ENCODE measurements at places on chromosomes 16 and 17.
A peak's percentile ranks its signal among the peaks of the same experiment; 100 is the strongest.

- DNase-seq: no peak
These were observed 37.4 kb upstream of the IL21R start for GRCh38 chr16:27364493-27365141.

- DNase-seq: no peak
These were observed 957 bp downstream of the VPS25 start for GRCh38 chr17:42774066-42774745.

DNA sequence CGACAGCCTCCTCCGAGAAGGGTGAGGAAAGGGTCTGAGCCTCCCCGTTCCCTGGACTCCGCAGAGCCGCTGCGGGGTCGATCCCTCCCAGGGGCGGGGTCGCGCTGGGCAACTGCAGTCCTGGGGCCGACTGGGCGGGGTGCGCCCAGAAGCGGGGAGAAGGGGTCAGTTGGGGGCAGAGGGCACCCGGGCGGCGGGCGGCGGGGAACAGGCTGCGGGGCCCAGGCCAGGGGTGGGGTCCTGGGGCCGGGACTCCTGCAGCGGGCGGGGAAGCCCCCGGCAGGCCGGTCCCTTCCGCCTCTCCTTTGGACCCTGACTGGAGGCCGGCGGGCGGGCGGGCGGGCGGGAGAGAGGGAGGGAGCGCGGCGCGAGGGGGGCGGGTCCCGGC, 352 bp downstream of the GGNBP2 start:
- no peak for DNase-seq

DNA sequence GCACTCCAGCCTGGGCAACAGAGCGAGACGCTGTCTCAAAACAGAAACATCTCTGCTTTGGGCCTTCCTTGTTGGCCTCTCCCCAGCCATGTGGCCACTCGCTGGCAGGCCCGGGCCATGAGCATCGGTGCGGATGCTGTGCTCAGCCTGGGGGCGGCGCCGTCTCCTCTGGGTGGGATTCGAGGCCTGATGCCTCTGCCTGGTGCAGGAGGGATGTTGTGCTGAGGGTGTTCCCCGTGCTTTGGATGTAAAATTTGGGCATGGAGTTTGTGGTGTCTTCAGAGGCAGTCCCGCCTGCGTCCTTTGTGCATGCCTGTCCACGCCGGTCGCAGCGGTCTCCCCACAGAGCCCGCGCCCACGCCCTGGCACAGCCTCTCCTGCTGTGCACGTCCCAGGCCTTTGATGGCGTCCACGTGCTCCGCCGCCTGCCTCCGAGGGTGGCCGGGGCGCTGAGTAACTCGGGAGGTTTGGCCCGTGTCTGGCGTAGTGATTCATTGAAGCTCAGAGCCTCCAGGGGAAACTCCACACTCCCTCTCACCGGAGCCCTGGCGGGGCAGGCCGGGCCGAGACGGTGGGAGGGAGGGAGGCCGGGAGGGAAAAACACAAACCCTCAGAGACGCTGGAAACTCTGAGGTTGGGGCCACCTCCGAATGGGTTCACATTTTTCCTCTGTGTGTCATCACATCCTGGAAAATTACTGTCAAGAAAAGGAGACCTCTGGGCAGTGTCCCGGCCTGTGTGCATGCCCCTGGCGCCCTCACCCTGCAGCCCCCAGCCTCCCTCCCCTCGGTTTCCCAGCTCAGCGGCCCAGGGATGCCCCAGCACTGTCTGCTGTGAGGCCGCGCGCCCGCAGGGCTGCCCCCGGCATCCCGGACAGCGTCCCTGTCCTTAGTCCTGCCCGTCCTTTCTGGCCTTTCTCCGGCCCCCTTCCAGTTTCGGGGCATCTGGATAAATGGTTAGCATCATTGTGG, 19.0 kb downstream of the CENPX start:
- no peak for DNase-seq

- DNase-seq: peak; percentile 77
These were observed 27.3 kb upstream of the CBFA2T3 start for GRCh38 chr16:89004209-89004831.

DNA sequence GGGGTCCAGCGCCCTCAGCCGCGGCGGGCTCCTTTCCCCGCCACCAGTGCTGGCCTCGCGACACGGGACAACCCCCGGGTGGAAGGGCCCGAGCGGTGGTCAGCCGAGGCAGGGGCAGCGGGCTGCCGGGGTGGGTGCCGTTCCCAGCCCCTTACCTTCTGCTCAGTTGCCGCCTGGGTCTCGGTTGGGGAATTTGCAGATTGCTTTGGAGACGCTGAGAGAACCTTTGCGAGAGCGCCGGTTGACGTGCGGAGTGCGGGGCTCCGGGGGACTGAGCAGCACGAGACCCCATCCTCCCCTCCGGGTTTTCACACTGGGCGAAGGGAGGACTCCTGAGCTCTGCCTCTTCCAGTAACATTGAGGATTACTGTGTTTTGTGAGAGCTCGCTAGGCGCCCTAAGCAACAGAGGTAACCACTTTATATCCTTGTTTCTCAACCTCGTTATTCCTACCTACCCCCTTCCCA, 381 bp downstream of the CTNS start:
- no peak for DNase-seq

GRCh38 chr17:42361781-42362186, 26.5 kb downstream of the STAT3 start:
- DNase-seq: no peak

DNA sequence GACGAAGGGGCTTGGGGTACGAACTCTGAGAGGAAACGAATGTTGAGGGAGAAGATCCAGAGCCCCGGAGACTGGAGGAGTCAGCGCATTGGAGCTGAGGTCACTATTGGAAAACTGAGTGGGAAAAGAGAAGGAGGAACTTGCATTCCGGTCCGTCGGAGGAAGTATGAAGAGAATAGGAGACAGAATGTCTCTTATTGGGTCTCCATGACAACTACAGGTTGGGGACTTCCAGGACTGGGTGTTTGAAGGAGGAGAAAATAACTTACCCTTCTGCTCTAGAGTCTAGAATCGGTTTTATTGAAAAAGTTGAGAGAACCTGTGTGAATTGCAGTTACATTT, 537 bp downstream of the GOSR1 start:
- DNase-seq: no peak

DNA sequence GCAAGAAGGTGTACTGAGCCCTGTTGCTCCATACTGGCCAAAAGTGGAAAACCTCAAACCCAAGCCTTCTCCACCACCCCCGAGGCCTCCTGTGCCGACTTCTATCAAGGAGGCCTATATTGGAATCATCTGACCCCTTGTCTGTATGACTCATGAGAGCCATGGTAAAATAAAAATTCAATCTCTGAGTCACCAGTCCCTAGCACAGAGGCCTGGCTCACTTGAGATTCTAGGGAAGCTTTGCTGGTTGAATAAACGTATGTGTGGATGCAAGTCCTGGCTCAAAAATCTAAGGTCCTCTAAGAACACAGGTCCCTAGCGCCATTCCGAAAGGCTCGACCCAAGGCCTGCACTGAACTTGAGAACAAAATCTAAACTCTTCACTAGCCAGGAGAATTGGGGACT, 15.0 kb downstream of the NSMCE1 start:
- DNase-seq: no peak

- DNase-seq: no peak
These were observed 171.5 kb downstream of the AXIN2 start for GRCh38 chr17:65389949-65390348.

DNA sequence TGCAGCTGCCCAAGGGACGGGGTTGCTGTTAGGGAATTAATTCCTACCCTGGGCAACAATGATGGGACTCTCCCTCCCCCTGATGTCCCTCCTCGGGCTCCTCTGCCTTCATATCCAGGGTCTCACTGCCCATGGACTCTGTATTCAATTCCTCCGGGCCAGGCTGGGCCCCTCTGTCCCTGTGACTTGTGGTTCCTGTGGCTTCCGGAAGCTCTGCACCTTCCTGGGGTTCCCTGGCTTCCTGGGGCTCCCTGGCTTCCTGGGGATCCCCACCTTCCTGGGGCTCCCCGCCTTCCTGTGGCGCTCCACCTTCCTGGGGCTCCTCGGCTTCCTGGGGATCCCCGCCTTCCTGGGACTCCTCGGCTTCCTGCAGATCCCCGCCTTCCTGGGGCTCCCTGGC, 35.2 kb downstream of the SRL start:
- no peak for DNase-seq

DNA sequence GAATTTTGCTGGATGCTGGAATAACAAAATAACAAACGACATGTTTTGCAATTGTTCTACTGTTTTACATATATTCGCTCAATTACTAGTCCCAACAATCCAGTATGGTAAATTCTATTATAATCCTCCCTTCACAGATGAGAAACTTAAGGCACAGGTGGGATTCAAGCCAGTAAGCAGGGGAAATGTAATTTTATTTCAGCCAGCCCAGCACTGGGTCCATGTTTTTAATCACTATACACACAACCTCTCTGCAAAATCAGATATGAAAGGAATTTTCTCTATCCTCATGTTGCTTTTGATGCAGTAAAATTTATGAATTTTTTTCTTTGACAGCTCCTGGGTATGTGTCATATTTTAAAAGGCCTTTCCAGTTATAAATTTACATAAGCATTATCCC, 4.4 kb downstream of the KRTAP4-5 start:
- no peak for DNase-seq

GRCh38 chr16:2230376-2230775, 5.9 kb upstream of the DNASE1L2 start:
- no peak for DNase-seq

DNA sequence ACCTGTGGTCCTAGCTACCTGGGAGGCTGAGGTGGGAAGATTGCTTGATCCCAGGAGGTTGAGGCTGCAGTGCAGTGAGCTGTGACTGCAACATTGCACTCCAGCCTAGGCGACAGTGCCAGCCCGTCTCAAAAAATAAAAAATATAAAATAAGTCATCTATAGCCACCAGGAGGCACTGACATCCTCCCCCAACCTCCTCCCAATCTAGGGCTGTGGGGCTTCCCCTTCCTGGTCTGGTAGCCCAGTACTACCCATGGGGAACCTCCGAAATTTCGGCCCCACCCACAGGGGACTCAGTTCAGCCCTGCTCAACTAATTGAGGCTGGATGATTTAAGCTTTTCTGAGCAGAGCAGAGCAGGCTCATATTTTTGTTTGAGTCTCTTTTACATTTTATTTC, 3.2 kb downstream of the ZSCAN10 start:
- no peak for DNase-seq

DNA sequence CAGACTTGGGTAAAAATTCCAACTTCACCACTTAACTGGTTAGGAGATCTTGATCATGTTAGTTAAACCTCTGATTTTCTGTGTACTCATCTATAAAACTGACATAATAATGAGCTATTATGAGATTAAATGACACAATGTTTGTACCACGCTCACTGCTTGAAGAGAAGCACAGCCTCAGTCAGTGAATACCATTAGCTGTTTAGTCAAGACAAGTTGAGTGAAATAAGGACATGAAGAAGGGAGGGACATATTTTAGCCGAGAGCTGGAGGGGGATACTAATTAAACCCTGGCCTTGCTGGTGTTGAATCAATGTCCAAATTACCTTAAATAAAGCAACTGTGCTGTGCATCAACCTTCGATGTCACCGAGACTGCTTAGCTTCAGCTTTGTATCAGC, 105.1 kb upstream of the TOX3 start:
- no peak for DNase-seq

DNA sequence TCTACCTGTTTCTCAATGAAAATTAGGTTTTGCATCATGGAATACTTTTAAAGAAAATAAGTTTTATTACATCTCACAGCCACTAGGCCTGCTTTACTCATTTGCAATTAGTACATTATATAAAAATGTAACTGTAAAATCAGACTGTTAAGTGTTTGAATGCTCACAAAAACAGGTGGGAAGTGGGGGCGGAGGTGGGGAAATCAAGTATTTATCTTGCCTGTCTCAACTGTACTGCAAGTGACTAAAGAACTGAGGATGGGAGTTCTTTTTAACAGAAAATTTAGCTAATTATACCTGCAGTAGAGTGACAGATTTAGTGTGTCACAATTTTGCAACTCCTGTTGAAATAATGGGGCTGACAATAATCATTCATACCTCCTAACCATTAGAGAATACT, 34.1 kb downstream of the ITFG1 start:
- no peak for DNase-seq

DNA sequence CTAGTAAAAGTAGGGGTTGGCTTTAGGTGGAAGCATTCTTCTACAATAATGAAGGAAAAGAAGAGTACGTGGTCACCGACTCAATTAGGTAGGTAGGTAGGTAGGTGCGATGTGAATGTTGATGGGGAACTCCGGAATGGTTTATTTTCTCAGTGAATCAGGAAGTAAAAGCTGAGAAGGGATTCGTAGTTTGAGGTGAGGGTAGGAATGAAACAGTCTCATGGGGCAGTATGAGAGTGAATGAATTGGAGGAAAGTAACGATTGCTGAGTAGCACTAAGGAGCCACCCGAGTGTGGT, 13.9 kb downstream of the PER1 start:
- DNase-seq: no peak

GRCh38 chr17:66944351-66945146, 20.0 kb upstream of the CACNG4 start:
- DNase-seq: peak; percentile 15

- DNase-seq: no peak
These were observed 45.1 kb downstream of the MYH11 start for GRCh38 chr16:15811481-15812400.

- DNase-seq: no peak
These were observed 527 bp downstream of the CIAPIN1 start for GRCh38 chr16:57446531-57447185.

GRCh38 chr17:79844869-79845600, 5.8 kb upstream of the CBX4 start:
- DNase-seq: no peak

- no peak for DNase-seq
These were observed 7.5 kb downstream of the LDHD start for GRCh38 chr16:75108792-75109731.

DNA sequence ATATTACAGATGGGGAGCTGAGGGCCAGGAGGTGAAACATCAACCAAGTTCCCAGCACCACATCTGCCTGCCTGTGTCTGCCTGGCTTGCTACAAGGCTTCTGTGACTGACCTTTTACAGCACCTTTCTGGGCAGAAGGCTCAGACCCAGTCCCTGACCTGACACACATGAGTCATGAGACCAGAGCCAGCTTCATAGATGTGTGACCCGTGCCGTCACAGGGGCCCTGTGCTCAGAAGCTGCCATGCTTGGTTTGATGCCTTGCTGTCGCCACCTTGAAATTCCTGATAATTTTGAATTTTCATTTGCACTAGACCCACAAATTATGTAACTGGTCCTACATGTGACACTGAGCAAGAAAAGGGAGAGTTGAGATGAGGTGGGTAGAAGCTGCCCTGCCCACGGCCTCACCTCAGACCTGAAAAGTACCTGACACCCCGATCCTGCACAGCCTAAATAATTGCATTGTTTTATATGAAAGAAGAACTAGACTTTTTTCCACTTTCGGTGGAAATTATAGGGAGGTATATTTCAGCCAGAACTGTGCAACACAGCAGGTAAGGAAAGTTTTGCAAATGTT, 13.3 kb upstream of the PECAM1 start:
- no peak for DNase-seq

GRCh38 chr16:4241928-4242283, at the start of gene SRL:
SRL (minus strand) TSS chr16:4242080; CDS start chr16:4242067, 13 bp downstream.
- DNase-seq: no peak

- no peak for DNase-seq
These were observed 44.6 kb upstream of the MAP3K14 start for GRCh38 chr17:45361451-45361850.

DNA sequence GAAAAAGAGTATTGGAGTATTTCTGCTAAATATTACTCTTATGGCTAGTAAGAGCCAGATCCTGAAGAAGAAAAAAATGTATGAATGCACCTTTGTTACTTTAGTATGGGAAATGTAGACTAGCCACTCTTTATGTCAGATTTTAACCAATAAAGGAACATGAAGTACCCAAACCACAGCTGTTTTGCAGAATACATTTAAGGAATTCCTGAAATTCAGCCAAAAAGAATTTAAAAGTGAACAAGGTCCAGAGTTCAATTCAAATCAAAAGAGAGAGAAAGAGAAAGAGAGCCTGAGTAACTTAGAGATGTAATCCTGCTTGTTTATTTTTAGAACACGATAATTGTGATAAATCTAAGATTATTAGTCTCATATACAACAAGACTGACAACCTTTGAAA, 1.2 kb downstream of the KCNJ16 start:
- no peak for DNase-seq

All from chondrocyte (in vitro differentiated cells).